MCF 10A (cell line): ENCODE measurements at places on chromosomes 1 and 21. TPM values are rescaled to one million over a fixed set of nuclear protein-coding genes. Genes with fewer than 3 reads are reported as not detected.

MRPL39 gene
- 29.2 and 37.1 TPM in 2 replicates for total RNA-seq

RGS18 gene
- total RNA-seq = not detected in 2 replicates

GRCh38 chr1:13960375-13960987, 260.5 kb downstream of the PRDM2 start:
- peak; percentile 79 for DNase-seq

DNA sequence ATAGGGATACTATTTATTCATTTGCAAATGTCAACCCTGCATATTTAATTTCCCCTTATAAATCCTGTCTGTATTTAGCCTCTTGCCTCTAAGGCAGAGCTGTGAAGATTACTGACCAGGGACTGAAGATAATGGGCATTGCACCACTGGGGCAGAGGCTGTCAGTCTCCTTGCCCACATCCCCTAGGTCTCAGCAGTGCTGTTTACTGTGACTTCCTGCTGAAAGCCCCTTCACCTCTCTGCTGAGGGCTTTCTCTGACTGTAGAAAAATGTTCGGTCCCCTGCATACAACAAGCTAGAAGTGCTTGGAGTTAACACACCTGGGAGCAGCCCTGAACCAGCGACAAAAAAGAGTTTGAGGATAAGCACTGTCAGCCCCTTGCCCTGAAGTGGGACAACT, 28.8 kb downstream of the SLC5A9 start:
- no peak for DNase-seq

GRCh38 chr1:182589931-182590330, 875 bp upstream of the RNASEL start:
- no peak for DNase-seq

GRCh38 chr1:70820995-70821394, 226.6 kb downstream of the PTGER3 start:
- no peak for DNase-seq
